ENCODE measurements at places on chromosomes 3 and 15.

- peak; percentile 97 for DNase-seq
Observed at GRCh38 chr15:64247906-64248541, 85.2 kb upstream of the PPIB start.

DNA sequence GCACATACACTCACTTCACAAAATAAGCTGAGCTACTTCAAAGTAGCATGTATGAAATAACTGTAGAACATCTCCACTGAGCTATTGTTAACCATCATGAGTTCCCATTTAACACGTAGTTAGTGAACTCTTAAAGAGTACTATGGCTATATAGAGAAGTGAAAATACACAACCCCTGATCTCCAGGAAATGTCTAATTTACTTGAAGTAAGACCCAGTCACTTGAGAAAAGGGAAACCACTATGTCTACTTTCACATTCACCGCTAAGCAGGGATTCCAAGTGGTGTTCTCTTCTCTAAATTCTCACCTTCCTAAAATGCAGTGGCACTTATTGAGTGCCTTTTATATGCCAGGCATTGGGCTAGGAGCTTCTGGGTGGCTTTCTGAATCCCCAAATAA lies 35.0 kb upstream of the COLQ start:
- no peak for DNase-seq

DNA sequence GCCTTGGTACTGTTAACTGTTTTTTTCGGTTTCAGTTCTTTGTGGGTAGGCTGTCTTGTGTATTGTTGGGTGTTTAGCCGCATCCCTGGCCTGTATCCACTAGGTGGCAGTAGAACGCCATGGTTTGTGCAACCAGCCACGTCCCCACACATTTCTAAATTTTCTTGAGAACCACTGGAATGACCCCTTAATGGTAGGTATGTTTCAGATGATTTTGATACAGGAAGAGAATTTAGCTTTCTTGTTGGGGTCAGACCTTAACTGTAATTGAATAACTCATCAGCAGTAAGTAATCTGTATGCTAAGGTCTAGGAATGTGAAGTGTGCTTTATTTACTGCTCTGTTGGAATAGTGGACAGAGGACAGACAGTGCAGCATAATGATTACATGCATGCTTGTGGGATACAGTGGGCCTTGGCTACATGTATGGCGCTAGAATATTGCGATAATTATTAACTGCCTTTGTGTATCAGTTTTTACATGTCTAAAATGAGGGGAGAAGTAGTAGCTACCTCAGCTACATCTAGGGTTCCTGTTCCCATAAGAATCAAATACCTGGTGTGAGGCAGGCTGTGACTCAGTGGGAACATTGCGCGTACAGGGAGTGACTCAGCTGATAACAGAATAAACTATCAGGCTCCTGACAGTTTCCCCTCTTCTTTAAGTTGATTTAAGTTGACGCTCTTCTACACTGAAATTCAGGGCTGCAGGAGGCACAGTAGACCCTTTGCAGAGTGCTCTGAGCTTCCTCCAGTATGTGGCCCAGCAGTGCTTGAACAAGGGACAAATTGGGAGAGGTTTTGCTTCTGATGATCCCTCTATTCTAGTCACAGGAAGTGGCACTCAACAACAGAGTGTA lies 25.0 kb upstream of the GPR171 start:
- DNase-seq: peak; percentile 93

- peak; percentile 88 for DNase-seq
Observed at GRCh38 chr3:105836533-105836932, 32.3 kb downstream of the CBLB start.

- DNase-seq: peak; percentile 29
Observed at GRCh38 chr3:11662392-11662990, 18.8 kb upstream of the VGLL4 start.

Measured in bronchial epithelial cell (primary cell).